ENCODE measurements at places on chromosomes 4 and X.

GRCh38 chr4:155667222-155667567, 547 bp downstream of the GUCY1A1 start:
- no peak for DNase-seq

DNA sequence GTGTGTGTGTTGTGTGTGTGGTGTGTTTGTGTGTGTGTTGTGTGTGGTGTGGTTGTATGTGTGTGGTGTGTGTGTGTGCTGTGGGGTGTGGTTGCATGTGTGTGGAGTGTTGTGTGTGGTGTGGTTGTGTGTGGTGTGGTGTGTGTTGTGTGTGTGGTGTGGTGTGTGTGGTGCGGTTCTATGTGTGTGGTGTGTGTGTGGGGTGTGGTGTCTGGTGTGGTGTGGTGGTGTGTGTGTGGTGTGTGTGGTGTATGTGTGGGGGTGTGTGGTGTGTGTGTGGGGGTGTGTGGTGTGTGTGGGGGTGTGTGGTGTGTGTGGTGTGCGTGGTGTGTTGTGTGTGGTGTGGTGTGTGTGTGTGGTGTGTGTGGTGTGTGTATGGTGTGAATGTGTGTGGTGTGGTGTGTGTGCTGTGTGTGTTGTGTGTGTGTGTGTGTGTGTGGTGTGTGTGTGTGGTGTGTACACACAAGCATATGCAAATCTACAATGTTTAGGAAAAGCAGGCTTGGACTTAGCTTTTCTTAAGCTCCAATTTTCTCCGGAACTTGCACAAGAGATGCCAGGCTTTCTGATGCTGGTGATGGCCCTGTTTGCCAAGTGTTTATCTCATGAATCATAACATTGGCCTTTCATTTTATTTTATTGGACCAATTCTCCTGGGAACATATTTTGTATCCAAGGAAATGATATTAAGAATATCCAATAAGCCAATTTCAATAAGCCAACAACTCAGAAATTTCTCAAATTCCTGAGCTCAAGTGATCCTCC, 148.7 kb downstream of the SPATA18 start:
- no peak for DNase-seq

DNA sequence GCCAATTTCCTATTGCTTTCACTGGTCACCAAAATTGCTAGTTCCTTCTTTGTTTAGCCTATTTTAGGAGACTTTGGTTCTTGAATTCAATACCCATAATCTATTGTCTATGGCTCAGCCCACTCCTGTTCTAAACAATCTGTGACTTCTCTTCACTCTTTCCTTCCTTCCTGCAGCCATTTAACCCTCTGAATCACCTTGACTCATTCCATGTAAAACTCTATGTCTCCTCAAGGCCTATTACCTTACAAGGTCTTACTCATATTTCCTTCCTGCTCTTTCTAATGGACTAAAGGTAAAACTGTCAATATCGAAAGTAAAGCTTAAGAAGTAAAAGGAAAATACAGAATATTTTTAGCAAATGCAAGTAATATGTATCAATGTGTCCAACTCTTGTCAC, 301.6 kb downstream of the ARHGAP24 start:
- DNase-seq: no peak

DNA sequence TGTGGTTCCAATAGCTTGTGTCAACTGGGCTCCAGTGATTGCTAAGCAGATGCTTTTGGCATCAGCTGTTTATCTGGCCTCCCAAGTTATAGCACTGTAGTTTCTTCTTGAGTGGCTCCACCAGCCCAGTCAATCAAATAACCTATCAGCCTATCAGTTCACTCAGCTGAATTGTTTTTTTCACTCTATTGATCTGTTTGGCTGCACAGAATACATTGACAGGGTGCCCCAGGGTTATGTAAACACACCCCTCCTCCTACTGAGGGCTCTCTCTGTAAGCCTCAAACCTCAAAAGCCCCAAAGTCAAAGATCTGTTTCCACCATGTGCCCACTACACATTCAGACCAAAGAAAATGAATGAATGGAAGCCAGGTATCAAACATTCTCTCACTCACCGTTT, 214.0 kb downstream of the HS6ST2 start:
- DNase-seq: no peak

- DNase-seq: no peak
Observed at GRCh38 chr4:183348706-183349659, 26.8 kb upstream of the CLDN24 start.

DNA sequence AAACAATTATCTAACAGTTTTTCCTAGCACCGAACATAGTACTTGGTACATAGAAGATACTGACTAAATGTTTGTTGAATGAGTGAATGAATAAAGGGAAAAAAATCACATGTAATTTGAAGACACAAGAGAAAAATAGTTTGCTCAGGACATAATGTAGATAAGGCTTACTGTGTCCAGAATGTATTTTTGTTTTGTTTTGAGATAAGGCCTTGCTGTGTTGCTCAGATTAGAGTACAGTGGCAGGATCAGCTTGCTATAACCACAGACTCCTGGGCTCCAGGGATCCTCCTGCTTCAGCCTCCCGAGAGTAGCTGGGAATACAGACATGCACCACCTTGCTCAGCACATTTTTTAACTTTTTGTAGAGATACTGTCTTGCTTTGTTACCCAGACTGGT, 6.5 kb downstream of the FAM199X start:
- no peak for DNase-seq

- DNase-seq: no peak
Observed at GRCh38 chrX:106891762-106892460, 11.2 kb downstream of the RIPPLY1 start.

DNA sequence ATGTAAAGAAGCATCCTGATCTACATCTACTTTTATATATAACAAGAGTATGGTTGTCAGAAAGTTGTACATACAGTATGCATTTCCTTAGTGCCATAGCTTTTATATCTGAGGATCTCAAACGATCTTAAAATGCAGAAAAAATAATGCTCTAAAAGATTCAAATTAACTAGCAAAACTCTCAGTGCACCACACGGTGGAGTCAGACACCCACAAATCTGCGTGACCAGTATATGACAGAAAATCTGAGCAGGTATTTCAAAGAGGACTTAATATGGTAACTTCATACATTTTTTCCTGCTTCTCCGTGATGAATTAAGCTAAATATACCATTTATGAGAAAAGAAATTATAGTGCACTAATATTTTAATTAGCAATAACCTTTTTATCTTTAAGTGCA, 803.0 kb downstream of the DMD start:
- no peak for DNase-seq

Data from esophagus squamous epithelium (tissue), 5 donors.